Stimulated activated CD8-positive, alpha-beta memory T cell treated with anti-CD3 and anti-CD28 coated beads, Interleukin-15, amount 100 ng/mL, for 48 hours (primary cell): ENCODE measurements at places on chromosomes 16 and 17.

DNA sequence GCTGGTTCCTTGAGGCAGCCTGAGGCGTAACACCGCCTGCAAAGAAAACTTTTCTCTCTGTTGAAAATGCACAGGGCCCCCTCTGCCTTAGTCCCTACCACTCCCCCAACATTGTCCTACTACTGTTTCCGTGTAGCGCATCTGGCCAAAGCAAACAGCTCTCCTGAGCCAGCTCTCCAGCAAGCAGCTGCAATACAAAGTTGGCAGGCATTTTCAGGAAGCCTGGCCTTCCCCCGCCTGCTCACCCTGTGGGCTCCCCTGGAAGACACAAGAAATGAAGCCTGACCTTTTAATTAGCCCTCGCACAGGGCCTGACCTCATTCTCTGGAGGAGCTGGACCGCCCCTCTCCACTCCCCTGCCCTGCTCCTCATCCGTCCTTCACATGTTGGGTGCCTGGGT is 66.7 kb downstream of the SOX9 start:
- DNase-seq = no peak

DNA sequence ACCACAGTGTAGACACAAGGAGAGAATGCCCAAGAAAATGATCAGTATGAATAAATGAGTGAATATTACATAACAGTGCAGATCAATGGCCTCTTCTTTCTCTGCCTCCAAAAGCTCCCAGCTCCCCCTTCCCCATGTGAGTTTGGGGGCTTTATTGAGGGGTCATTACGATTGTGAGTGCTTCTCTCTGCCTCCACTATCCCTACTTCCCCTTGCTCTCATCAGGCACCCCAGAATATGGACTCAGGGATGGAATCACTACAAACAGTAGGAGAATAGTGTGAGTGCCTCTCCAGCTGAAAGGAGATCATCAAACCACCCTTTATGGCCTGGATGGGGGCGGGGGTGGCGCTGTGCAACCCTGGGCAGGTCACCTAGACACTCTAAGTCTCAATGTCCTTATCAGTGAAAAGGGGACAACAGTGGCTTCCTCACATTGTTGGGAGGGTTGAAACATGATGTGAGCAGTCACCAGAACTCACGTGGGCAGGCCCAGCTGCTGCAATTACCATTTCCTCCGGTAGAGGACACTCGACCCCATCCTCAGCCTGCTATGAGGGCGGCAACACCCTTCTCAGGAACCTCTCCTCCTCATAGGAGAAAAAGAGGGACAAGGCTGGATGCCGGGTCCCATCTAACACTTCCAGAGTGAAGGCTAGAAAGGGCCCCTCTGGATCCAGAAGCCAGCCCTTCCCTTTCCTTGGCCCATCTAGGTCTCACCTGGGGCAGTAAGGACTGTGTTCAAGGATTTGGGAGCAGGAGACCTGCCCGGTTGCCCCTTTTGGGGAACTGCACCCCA is 2.1 kb upstream of the EPOP start:
- peak; percentile 75 for DNase-seq

DNA sequence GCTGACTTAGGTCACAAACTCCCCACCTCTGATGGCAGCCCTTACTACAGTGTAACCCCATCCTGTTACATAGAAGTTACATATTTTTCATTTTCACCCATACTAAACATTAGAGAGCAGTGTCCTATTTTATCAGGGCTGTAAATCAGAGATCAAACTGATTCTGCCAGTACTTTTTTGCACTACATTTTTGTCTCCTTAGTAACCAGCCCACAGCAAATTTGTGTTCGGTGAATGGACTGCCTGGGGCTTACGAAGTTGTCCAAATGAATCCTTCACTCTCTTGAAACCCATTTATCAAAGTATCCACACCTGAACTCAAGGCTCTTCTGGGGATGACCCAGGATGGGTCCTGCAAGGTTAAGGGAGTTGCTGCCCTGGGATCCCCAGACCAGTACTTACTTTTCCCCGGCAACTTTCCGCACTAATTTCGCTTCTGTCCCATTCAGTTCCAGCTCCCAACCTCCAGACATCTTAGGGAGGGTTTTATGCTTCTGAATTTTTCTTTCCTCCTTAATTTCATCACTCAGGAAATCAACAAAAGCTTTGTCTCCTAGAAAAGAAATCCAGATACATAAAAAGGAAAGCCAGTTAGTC is 1.1 kb downstream of the C1QBP start:
- no peak for DNase-seq

DNA sequence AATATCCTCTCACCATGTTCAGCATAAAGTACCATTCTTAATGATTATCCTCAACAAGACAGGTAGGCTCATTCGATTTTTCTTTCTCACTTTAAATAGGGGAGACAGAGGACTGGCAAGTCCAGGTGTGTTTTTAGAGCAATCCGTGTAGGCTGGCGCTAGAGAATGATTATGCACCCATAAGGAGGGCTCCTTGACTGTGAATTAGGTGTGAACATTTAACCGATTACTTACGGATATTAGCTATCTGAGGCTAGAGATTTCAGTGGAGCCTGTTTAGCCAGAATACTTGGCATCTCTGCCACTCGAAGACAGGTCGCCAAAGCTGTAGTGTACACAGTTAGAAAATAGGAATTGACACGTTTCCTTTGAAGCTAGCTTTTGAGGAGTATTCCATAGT is 1.9 kb downstream of the SEC14L1 start:
- no peak for DNase-seq

GRCh38 chr16:66705790-66706505 is 9.4 kb upstream of the CMTM4 start:
- DNase-seq = no peak

GRCh38 chr17:16433514-16433913 is 18.1 kb downstream of the TRPV2 start:
- no peak for DNase-seq

DNA sequence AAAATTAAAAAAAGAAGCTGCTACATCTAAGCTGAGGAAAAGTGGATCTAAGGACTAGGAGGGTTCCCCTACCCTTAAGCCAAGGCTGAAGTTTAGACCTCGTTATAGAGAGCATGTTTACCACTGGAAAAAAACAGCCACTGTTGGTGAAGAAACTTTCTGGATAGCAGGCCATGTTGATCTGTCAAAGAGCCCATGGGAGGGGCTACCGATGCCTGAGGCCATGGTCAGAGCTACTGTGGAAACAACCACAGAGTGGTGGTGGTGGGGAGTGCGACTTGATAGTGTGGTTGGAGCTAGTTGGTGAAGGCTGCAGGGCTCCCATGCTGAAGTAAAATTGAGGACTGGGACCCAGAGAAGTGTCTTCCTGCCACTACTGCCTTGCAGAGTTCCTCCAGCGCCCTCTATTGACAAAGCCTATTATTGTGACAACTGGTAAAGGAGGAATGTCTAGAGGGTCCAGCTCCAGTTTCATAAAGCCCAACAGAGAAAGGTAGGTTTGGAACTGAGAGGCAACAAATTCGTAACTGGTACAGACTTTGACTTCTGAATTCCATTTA is 12.7 kb upstream of the FAM20A start:
- DNase-seq = peak; percentile 10

- no peak for DNase-seq
These were observed 2100.7 kb downstream of the TP53TG3F start for GRCh38 chr16:35559911-35560636.

GRCh38 chr17:34865716-34866115 is 95.5 kb downstream of the CCT6B start:
- no peak for DNase-seq

DNA sequence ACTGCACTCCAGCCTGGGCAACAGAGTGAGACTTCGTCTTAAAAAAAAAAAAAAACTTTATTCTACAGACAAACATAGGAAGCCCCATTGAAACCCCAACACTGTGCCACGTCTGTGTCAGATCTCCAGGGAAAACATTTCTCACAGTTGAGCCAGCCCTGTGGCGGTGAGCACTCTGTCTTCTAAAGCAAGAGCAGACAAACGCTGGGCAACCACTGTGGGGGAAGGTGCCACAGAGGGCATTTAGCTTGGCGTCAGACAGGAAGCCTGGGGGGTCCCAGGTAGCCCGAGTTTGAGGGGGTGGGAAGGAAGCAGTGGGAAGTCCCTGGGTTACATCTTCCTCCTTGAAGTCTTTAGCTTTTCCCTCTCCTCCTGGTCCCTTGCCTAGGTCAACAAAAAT is 16.0 kb downstream of the C17orf100 start:
- no peak for DNase-seq

GRCh38 chr16:60553090-60553757 is 1483.0 kb downstream of the CDH8 start:
- DNase-seq = no peak

GRCh38 chr17:78818932-78819331 is 21.7 kb downstream of the USP36 start:
- no peak for DNase-seq

DNA sequence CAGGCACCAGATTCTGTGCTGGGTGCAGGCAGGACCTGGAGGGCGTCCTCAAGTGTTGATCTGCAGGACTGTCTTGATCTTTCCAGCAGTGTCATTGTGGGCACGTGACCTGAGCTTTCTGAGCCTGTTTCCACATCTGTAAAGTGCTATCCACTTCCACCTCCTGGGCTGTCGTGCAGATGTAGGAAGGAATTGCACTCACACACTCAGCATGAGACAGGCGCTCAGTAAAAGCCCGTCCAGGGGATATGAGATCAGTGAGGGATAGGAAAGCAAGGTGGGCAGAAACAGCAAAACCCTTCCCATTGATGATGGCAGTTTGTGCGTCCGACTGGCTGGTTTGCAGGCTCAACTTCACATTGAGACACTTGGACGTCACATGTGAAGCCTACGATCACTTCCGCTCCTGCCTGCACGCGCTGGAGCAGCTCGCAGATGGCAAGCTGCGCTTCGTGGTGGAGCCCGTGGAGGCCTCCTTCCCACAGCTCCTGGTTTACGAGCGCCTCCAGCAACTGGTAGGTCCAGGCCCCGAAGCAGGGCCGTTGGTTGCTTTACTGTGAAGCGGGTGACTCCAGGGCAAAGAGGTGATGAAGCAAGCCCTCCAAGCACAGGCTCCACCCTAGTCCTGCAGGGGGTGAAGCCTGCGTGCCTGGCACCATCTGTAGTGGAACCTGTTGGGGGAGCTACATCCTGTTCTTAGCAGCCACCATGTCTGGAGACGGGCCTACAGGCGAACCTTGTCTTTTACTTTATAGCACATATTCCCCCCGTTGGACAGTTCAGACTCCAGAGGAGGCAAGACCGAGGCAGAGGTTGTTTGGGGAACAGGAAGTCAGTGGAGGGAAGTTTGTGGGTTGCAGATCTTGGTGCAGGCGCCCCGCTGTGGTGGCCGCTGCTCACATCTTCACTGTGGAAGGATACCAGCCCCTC is 23.0 kb downstream of the METTL22 start:
- no peak for DNase-seq

DNA sequence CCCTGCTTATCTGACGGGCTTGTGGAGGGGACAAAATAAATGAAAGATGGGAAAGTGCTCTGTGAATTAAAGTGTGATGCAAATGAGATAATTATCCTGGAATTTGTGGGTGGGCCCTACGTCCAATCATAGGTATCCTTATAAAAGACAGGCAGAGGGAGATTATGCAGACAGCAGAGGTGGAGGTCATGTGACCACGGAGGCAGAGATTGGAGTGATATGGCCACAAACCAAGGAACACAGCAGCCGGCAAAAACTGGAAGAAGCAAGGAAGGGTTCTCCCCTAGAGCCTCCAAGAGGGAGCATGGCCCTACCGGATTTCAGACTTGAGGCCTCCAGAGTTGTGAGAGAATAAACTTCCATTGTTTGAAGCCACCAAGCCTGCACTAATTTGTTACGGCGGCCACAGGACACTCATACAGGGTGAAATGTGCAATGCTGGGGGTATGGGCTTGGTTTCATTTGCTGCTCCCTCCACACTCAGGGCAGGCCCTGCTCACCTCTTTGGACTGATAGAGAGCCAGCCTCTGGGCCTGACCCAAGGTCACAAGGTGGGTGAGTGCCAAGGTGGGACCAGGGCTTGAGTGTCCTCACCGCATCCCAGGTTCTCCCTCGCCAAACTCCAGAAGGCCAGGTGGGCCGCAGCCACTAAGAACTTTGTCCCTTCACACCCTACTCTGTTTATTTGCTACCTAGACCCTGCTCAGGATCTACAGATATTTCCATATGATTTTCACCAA is 149.6 kb upstream of the TNRC6C start:
- no peak for DNase-seq

- DNase-seq = no peak
These were observed 3.3 kb downstream of the NR1D1 start for GRCh38 chr17:40097087-40097486.

DNA sequence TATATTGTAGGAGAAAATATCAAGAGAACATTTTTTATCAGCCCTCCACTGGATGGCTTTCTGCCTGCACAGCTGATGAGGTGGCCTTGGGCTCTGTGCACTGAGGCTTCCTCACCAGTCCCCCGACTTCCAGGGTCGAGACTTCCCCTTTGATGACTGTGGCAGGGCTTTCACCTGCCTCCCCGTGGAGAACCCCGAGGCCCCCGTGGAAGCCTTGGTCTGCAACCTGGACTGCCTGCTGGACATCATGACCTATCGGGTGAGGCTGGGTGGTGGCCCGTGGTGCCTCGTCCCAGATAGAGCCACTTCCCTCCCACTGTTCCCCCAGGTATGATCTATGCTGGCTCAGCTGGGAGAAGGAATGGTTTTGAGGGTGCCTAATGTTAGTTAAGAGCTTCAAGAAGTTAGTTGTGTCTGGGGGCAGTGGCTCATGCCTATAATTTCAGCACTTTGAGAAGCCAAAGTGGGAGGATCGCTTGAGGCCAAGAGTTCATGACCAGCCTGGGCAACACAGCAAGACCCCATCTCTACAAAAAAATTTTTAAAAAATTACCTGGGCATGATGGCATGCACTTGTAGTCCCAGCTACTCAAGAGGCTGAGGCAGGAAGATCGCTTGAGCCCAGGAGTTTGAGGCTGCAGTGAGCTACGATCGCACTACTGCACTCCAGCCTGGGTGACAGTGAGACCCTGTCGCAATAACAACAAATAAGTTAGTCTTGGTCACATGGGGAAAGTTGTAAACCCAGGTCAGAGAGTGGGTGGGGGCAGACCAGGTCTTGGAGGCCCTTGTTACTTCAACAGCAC is 11.8 kb downstream of the FCSK start:
- no peak for DNase-seq

GRCh38 chr17:77502626-77503292 is 362.0 kb downstream of the SEC14L1 start:
- DNase-seq = no peak

GRCh38 chr16:3071655-3072054 is 6.2 kb downstream of the IL32 start:
- no peak for DNase-seq

DNA sequence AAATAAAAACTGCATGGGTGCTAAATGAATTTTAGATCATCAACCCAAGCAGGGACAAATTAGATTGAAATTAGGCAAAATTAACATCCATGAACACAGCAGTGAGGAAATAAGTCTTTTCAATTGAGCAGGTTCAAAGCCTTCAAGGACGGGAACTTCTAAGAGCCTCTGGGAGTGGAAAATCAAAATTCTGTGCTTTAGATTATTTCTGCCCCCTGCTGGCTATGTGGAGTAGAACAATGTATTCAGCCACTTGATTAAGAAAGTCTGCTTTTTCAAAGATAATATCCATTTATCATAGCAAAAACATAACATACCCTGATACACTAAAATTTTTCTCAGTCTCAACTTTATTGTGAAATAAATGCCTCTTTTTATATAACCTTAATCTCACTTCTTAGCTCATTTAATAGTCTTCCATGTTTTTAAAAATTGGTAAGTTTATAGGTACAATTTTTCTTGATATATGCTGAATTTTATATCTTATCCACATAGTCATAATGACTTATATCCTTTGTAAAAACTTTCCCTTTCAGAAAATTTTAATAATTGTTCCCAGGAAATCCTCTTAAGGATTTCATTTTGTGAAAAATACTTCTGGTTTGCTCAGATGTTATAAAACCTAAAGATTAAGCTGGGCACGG is 28.1 kb upstream of the NOL11 start:
- no peak for DNase-seq
